RWPE2 (cell line): ENCODE measurements at places on chromosomes 1 and 21.

GRCh38 chr1:87202922-87203655 lies 125.6 kb upstream of the LMO4 start:
- DNase-seq: no peak

DNA sequence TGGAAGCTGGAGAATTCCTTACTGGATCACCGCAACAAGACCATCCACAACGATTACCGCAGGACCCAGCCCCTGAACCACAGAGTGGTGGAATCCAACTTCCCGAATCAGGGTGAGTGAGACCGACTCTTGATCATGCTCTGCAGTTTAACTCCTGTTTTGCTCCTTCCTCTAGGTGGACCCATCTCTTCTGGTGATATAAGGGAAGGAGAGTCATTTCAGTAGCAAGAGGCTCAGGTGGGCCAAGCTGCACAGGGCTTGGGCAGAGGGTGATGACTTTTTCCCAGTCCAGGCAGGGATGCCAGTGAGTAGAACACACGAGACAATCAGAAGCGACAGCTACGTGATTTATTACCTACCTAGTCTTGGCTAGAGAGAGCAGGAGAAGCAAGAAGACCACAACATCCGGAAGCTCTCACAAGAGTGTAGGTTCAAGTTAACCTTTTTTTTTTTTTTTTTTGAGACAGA lies 25.2 kb downstream of the CA6 start:
- no peak for DNase-seq

DNA sequence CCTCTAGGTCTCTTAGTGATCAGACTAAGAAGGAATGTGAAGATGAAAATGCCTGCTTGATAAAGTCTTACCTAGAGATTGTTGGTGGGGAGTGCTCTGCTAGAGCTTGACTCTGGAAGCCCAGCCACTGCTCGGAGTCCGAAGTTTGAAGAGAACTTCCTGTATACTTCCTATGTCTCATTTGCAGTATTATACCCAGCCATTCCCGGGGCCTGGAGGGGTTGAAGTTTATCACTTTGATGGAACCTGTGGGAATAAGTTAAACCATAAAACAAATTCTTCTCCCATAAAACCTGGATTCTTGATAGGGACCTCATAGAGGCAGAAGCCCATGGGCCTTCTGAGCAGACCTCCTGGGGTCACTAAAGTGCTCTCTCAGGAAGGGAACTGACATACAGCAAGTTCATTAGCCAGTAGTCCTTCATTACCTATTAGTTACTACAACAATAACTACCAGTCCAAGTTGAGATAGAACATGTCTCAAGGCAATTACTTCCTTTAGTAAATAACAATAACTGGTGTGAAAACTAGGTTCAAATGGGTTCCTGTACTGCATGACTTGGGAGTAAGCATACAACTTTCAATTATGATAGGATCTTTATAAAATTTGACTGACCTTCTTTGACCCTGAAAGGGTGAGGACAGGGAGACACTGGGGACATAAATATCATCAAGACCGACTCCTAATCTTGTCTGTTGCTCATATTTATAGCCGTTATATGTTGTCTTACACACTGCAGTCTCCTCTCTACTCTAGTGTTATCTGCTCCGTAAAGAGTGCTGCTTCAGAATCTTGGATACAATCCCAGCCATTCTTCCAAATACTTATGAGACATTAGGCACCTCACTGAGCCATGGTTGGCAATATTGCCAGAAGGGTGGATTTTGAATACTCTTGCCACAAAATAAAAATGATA lies at the start of gene OR6N1:
Gene OR6N1, minus strand, starts transcription at position 246 of the 917 bp plus-strand sequence. CDS start 5,513 bp downstream, outside the sequence.
- no peak for DNase-seq

DNA sequence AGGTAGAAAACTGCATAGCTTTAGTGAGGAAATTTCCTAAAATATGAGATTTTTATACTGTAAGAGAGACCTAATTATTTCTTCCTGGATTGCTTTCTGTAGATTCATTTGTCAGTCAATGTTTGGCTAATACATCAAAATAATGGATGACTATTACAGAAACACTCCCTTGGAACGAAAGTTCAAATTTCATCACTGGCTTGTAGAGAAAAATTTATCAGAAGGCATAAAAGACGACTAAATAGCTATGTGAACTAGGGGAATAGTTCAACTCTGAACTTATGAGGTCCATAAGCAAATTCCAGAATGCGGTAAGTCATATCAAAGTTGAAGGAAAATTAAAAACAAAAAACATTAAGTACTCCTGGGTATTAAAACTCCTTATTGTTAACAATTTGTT lies 36.0 kb downstream of the WNT2B start:
- no peak for DNase-seq

DNA sequence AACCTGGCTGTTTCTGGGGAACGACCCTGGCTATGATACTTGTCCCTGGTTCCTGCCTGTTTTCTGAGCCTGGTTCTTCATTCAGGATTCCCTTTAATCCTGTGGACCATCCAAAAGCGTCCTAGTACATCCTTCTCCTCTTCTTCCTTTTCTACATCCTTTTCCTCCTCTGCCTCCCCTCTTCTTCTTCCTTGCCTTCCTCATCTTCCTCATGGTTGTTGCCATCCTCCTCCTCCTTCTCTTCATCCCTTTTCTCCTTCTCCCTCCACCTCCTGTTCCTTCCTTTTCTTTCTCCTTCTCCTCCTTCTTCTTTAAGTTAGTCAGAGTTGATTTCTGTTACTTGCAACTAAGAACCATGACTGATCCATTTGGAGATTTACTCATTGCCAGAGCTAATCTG lies 197.8 kb downstream of the FOXD2 start:
- no peak for DNase-seq

- DNase-seq: no peak
Measured at GRCh38 chr21:33364830-33365229, 38.4 kb upstream of the IFNGR2 start.

DNA sequence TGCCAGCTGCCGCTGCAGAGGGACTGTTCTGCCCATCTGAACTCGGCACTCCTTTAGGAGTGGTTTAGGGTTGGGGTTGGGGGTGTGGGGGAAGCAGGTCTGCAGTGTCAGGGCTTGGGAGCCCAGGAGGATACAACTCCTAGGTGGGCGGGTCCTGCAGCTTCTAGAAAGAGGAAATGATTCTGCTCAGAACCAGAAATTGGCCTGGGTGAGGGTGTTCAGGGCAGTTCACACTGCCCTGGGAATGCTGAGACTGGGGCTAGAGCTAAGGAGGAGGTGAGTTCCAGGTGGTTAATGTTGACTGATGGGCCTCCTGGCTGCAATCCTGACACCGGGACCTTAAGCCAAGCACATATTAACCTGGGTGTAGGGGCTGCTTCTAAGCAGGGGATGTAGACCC lies 4.8 kb upstream of the SLC26A9 start:
- no peak for DNase-seq

- no peak for DNase-seq
Measured at GRCh38 chr1:37274938-37275631, 199.3 kb upstream of the ZC3H12A start.

- DNase-seq: no peak
Measured at GRCh38 chr1:162876751-162877150, 15.8 kb upstream of the CCDC190 start.

GRCh38 chr1:245807306-245807705 lies 652.5 kb downstream of the KIF26B start:
- DNase-seq: no peak

DNA sequence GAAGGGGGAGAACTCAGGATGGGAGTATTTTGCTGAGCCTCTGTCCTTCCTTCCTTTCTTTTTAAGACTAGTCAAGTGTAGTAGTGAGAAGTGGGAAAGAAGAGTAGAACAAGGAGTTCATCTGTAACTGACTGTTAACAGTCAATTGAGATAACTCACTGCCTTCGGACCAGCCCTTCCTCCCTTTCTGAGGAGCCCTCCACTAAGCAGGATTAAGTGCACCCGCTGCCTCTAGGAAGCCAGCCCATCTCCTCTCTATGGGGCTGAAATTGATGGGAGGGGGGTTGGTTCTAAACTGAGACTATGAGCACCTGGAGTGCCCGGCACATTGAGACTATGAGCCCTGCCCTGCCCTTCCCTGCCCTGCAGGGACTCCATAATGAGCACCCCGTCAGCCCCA lies 72.7 kb upstream of the TINAGL1 start:
- DNase-seq: no peak

DNA sequence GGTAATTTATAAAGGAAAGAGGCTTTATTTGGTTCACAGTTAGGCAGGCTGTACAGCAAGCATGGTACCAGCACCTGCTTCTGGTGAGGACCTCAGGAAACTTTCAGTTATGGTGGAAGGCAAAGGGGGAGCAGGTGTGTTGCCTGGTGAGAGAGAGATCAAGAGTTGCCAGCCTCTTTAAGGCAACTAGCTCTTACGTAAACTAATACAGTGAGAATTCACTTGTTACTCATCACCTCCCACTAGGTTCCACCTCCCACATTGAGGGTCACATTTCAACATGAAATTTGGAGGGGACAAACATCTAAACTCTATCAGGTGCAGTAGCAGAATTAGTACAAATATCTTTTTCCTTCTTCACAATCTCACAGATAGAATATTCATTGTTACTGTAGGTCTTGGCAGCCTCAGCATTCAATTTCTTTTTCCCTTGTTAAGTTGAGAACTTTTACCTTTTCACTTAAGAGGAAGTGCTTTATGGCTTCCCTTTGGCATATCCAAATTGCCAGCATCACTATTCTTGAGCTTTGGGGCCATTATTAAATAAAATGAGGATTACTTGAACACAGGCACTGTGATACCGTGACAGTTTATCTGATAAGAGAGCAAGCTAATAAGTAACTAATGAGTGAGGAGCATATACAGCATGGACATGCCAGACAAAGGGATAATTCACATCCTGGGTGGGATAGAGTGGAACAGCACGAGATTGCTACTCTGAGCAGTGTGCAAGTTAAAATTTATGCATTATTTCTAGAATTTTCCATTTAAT lies 48.4 kb downstream of the MAGI3 start:
- no peak for DNase-seq

- DNase-seq: no peak
Measured at GRCh38 chr1:178037510-178038253, 56.2 kb upstream of the RASAL2 start.

- no peak for DNase-seq
Measured at GRCh38 chr1:78834201-78834741, 172.3 kb downstream of the ADGRL4 start.

- DNase-seq: no peak
Measured at GRCh38 chr1:89022167-89022959, at the start of gene GBP3. TSS of gene GBP3 (minus strand) at chr1:89022866. CDS start at chr1:89020721, 2,145 bp downstream.

DNA sequence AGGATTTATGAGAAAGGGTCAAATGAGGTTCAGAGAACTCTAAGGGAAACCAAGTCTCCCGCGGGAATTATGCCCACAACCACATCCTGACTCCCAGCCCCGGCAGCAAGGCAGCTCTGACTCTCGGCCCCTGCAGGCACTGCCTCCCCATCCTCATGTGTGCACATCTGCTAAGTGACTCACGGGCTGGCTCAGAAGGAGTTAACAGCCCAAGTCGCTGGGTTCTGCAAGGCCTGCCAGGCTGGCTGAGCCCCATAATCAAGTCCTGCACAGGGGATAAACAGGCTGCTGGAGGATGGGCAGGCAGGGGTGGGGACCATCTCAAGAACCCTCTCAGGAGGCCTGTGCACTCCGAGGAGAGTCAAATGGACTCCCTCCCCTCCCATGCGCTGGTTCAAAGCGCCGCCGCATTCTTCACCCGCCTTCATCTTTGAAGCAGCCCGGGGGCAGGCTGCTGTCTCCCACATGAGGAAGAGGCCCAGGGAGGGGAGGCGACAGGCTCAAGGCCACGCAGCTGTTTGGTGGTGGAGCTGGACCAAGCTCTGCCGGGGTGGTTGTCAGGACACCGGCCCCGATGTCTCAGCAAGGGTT lies 344.3 kb downstream of the MATN1 start:
- DNase-seq: no peak

GRCh38 chr1:47984175-47984789 lies 12.9 kb downstream of the TRABD2B start:
- DNase-seq: no peak

DNA sequence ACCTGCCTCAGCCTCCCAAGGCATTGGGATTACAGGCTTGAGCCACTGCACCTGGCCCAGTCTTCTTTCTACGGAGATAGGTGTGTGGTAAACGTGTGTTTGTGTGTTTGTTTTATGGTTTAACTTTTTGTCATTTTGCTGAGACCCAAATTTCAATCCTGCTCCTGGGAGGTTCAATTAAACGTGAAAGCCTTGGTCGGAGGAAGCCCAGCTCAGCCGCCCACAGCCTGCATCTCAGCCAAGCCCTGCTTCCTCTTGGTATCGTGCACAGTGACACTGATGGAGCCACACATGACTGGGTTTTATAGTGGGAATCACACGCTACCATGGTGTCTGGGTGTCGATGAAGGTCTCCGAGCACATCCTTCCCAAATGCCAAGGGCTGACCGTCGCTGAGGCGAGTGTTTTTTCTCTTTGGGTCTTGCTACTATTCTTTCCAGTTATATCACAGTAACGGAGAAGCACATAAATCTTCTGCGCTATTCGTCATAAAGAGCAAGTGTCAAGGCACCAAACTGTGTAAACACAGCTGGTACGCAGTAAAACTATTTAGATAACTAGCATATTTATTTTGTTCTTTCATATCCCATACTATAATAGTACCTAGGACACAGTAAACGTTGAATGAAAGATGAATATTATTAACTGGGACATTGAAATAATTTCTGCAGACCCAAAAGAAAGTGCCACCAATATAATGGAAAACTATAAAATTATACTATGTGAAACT lies 39.3 kb downstream of the HLCS start:
- DNase-seq: no peak

GRCh38 chr1:155540000-155540874 lies 22.4 kb downstream of the ASH1L start:
- DNase-seq: no peak

- no peak for DNase-seq
Measured at GRCh38 chr1:178310685-178311105, 186.1 kb downstream of the CLEC20A start.

DNA sequence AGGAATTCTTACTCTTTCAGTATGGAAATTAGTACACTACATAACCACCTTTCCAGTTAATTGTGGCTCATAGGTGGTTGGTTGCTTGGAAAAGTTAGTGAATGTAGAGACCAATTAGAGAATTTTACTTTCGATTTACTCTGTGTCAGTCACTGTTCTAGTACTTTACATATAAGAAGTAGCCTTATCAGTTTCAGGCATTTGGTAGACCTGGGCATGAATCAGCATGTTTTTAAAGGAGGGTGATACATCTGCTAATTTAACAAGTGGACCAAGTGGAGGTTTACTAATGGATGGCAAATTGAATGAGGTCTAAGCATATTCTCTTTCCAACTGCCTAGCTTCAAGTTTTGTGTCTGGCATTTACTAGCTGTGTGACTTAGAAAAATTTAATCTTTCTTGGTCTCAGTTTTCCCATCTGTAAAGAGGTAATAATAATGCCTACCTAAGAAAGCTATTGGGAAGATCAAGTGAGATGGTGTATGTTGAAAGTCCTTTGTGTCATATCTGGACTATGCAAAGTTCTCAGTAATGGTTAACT lies 1158.6 kb downstream of the PLA2G4A start:
- no peak for DNase-seq

- no peak for DNase-seq
Measured at GRCh38 chr21:21003701-21004100, 5.5 kb downstream of the NCAM2 start.
